ENCODE measurements at places on chromosomes 6 and 20.

DNA sequence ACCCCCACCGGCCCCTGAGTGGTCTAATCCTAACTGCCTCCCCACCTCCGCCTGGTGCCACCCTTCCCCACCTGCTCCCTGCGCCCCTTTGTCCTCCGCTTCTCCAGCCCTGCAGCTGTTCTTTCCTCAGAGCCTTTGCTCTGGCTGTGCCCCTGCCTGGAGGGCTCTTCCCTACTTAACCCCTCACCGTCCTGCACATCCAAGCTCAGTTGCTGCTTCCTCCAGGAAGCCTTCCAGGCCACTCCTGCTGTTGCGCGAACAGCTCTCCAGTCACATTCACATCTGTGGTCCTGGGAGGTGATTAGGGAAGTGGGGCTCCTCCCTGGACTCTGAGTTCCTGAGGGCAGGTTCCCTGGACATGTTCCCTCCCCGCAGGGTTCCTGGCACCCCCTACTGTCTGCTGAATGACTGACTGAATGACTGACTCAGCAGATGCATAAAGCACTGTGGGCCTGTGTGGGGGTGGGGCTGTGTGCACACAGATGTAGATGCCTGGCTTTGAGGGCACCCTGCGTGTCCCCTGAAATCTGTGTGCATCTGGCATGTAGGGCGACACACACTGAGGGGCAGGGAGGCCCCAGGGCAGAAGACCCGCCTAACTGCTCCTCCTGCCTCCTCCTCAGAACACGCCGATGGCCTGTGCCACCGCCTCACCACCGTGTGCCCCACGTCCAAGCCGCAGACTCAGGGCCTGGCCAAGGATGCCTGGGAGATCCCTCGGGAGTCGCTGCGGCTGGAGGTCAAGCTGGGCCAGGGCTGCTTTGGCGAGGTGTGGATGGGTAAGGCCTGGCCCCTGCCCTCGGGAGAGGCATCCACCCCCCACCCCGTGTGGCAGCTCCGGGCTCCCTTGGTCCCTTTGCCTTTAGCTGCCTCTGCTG, 51.4 kb downstream of the SRC start:
- DNase-seq, result no peak

- DNase-seq, result no peak
Observed at GRCh38 chr20:51303731-51304670, 238.5 kb downstream of the NFATC2 start.

DNA sequence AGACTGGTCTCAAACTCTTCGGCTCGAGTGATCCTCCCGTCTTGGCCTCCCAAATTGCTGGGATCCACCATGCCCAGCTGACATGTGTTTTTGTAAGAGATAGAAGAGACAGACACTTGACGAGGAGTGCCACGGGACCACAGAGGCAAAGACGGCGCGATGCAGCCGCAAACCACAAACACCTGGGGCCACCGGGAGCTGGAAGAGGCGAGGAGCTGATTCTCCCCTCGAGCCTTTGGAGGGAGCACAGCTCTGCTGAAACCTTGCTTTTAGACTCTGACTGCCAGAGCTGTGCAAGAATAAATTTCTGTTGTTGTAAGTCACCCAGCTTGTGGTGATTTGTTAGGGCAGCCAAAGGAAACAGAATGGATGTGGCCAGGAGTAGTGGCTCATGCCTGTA, 46.9 kb downstream of the TFAP2C start:
- no peak for DNase-seq

DNA sequence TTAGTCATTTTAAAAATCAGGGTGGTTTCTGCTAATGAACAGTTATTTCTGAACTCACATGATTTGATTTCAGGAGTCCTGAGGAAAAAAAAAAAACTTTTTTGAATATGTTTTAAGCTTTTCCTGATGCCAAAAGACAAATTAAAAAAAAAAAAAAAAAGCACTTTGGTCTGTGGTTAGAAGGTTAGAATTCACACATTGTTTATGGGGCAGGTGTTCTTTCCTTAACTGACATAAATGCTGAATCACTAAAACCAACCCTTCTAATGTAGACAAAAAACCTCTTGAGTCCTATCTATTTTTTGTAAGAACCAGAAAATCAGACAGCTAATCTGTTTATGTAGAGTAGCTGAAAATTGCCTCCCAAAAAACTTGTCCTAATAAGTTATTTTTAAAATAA, 20.4 kb downstream of the THEMIS start:
- DNase-seq, result no peak

DNA sequence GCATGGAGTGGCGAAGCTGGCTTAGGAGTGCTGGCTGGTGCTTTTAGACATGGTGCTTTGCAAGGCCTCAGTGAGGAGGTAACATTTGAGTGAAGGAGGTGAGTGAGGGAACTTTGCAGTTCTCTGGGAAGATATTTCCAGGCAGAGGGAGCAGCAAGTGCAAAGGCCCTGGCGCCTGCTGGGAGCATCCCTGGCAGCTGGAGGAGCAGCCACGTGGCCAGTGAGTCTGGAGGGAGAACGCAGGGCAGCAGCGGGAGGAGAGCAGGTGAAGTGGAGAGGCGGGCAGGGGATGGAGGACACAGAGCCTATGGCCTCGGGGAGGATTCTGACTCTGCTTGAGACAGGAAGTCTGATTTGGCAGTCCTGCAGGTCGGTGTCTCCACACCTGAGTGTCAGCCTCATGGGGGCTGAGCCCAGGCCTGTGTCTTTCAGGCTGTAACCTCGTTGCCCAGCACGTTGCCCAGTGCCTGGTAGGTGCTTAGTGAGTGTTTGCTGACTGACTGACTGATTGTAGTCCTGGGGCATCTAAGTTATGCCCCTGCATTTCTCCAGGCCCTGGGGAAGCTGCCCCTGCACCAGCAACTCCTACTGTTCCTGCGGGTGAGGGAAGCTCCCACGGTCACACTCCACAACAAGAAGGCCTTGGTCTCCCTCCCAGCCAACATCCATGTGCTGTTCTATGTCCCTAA, 11.0 kb upstream of the BPIFB4 start:
- no peak for DNase-seq

GRCh38 chr20:51131811-51132210, 108.9 kb upstream of the KCNG1 start:
- no peak for DNase-seq

- no peak for DNase-seq
Observed at GRCh38 chr20:47118206-47118605, 223.6 kb downstream of the EYA2 start.

DNA sequence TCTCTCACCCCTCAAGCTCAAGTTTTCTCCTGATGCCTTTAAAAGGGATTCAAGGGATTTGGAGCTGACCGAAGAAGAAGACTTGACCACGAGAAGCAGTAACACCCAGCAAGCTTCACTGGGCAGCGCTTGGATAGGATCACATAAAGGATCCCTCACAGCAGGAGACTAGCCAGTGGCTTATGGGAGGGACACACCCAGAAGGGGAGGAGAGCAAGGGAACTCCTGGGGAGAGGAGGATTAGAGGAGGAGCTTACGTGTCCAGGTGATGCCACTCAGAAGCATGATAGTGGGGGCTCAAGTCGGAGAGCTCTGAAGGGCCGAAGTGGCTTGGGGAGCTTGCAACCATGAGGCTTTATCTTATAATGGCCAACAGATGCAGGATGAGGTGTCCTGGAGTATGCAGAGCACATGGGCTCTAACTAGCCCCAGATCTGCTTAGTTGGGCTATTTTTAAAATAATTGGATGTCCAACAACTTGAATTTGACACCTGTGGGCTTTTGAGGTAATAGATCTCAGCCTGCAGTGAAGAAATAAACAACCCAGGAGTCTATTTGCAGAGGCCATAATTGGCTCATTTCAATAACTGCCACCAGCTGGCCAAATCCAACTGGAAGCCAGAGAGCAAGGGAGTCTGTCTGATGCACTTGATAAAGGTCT, 137.9 kb upstream of the EXOC2 start:
- no peak for DNase-seq

- DNase-seq, result no peak
Observed at GRCh38 chr6:3195695-3196497, 31.6 kb downstream of the TUBB2B start.

DNA sequence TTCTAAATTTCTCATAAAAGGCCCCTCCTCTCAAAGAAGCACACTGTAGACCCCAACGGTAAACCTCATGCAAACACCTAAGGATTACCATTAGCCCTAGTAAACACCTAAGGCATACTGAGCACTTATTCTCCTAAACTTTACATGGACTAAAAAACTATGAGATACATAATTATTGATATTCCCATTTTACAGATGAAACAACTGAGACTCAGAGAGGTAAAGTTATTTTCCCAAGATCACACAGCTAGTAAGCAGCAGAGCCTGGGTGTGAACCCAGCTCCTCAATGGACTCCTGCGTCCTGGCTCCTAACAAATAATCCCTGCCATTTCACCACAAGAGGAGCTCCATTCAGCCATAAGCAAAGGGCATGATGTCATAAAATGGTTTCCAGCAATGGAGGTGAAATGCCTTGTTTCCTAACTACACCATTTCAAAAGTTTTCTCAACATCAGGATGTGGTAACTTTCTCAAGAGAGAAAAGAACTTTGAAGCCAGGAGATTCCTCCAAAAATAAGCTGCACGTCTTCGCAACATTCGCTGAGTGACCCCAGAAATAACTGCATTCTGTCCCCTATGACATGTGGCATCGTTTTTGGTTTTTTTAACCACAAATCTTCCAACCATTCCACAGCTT, 4.1 kb downstream of the ATP9A start:
- DNase-seq, result no peak

GRCh38 chr6:167058261-167058660, 59.1 kb downstream of the CEP43 start:
- DNase-seq, result no peak

DNA sequence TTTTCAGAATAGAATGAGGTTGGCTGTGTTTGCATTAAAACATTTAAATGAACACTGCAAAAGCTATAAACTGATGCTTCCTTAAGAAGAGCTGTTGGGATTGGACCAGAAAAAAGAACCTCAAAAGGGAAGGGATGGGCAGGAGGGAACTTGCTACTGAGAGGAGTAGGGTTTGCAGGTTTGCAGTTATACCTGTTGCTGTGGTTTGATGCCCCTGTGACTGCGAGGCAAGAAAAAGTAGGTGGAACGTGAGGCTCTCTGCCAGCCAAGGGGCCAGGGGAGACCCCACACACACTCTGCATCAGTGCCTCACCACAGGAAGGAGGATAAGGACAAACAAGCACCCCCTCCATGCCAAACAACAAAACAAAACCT, 197.2 kb downstream of the BCAS1 start:
- DNase-seq, result no peak

- no peak for DNase-seq
Observed at GRCh38 chr6:11214084-11214833, 18.2 kb downstream of the NEDD9 start.

DNA sequence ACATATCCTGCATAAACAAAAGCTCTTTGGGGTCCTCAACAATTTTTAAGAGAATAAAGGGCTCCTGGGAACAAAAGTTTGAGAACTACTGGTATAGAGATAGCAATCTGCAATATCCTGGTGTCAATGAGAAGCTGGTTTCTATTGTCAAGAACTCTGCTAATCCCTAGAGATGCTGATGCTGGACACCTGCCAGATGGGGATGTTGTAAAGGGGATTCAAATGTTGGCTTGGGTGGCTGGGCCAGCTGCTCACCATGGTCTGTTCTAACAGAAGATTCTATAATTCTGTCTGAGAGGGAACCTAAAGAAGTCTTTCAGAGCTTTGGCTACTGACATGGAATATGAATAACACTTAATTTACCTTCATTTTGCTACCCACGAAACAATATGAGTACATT, 137.8 kb downstream of the BTBD9 start:
- no peak for DNase-seq

GRCh38 chr6:28323813-28324424, 12.0 kb downstream of the ZSCAN31 start:
- no peak for DNase-seq

- DNase-seq, result no peak
Observed at GRCh38 chr6:7341989-7342742, 29.2 kb upstream of the SSR1 start.

GRCh38 chr20:24872291-24873024, 76.6 kb upstream of the CST7 start:
- no peak for DNase-seq

DNA sequence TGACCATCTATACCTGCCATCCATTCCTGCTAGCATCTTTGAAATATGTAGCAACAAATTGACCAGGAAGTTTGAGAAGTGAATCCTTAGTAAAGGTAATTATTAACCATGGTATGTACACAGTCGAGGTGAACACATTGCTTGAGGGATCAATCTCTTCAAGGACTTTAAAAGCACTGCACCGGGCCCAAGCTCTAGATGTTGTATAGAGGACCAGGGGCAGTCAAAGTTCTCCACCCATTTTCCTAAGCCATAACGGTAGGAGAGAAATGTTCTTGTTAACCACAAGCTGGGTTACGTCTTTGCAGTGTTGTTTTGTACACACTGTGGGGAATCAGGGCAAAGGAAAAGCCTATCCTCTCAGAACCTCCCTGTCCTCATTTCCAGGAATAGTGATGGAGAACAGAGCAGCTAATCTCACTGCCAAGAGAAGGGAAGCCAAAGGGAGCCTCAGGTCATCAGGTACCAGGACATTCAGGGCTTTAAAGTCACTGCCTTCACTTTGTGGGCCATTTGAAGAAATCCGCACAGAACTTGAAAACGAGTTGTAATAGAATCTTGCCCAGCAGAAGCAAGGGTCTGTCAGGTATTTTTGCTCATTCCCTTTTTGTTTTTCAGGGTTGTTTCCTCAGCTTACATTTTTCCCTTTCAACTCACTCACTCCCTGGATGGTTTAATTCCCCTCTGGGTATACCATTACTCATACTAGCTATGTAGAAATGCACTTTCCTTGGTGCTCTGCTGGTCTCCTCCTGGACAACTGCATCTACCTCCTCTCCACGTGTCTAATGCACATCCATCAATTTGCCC, 5.3 kb upstream of the PM20D2 start:
- no peak for DNase-seq

- DNase-seq, result no peak
Observed at GRCh38 chr20:47999166-47999565, 213.9 kb upstream of the SULF2 start.

- no peak for DNase-seq
Observed at GRCh38 chr6:140921366-140922226, 1211.1 kb upstream of the GJE1 start.
